HL-60 (cell line): ENCODE measurements at places on chromosomes 1 and 21.

DNA sequence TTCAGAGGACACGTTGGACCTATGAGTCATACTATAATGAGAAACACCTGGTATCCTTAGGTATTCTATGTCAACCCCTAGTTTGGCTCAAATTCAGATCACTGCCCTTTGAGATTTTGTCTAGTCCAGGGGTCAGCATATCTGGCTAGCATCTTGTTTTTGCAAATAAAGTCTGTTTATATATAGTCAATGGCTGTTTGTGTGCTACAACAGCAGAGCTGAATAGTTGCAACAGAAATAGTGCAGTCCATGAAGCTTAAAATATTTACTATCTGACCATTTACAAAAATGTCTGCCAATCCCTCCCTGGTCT lies 48.5 kb upstream of the EDEM3 start:
- no peak for DNase-seq

DNA sequence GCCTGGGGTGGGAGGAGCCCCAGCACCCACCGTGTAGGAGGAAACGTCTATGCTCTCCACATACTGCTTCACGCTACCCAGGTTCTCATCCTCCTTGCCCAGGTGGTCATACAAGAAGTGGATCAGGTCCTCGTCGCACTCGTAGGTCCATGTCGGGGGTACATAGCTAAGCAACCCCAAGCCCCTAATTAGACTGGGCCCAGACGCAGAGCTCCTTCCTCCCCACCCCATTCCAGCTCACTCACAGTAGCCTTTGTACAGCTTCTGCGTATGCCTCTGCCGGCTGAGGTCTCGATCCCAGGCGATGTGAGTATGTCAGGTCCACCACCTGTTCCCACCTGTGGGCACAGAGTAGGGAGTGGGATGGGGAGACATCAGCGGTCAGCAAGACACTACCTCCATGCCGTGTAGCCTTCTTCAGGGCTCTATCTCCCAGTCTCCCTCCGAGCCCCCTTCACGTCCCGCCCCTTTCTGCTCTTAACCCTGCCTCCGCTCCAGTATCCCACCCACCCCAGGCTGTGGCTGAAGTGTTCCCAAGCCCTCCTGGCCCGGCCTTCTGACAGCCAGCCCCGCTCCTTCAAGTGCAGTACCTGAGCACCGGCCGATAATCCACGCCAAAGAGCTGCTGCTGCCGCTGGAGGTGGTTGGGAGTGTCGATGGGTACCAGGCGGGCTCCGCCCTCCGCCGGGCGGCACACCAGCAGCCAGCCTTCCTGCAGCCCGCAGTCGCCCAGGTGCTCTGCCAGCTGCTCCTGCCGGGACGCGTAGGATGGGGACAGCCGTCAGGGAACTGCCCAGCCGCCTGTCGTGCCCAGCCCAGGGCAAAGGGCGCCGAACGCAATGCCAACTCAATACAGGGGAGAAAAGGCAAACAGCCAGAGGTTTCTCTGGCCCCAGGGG lies 919 bp downstream of the HECTD3 start:
- no peak for DNase-seq

GRCh38 chr1:14367451-14367850 lies 231.0 kb upstream of the KAZN start:
- DNase-seq = no peak

- DNase-seq = no peak
Measured at GRCh38 chr1:182764029-182764727, 25.4 kb upstream of the NPL start.

GRCh38 chr1:112937070-112937469 lies 18.9 kb downstream of the SLC16A1 start:
- DNase-seq = no peak

GRCh38 chr1:83583351-83584014 lies 415.4 kb downstream of the TTLL7 start:
- DNase-seq = no peak

DNA sequence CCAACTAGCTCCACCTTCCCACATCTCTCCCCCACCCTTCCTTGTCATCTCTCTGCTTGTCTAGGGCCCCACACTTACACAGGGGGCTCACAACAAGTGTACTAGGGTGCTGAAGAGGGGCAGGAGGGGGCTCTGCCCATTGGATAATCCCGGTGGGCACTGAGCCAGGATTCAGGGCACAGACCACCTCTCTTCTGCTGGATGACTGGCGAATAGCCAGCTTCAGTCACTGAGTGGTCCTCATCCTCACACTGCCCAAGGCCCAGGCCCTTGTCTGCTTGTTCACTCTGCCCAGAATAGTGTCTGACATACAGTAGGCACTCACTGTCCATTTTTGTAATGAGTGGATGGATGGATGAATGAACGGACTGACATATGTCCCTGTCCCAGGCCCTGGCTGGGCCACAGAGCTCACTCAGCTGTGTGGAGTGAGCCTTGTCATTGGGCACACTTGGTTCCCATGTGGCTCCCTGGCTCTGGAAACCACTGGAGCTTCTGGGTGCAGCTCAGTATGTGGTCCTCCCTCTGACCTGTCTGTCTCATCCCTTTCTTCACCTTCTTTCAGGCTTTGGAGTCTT lies 36.6 kb downstream of the FOXO6 start:
- DNase-seq = no peak

- no peak for DNase-seq
Measured at GRCh38 chr1:210310562-210311153, 18.0 kb upstream of the HHAT start.

- DNase-seq = no peak
Measured at GRCh38 chr1:228010921-228011320, 4.1 kb downstream of the WNT3A start.

DNA sequence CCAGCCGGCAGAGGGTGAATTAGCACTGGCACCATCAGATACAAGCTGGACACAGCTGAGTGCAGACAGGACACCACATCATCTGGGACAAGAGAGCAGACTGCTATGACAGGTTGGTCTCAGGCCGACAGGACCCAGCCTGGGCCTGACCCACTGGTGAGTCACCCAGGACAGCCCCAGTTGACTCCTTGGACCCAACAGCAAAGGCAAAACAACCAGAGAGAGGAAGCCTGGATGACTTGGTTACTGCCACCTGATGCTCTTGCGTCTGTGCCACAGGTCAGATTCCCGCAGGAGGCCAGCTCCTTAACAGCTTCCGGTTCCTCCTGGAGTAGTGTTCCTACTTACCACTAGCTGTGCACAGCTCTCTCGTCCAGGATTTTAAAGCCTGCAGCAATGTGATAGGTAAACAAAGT lies 18.5 kb downstream of the CCN1 start:
- DNase-seq = no peak

- no peak for DNase-seq
Measured at GRCh38 chr1:84430546-84430945, 32.3 kb downstream of the DNASE2B start.

- DNase-seq = no peak
Measured at GRCh38 chr1:36199934-36200741, 24.1 kb upstream of the THRAP3 start.

GRCh38 chr21:46667741-46668380 lies 32.4 kb downstream of the PRMT2 start:
- DNase-seq = peak; percentile 11

DNA sequence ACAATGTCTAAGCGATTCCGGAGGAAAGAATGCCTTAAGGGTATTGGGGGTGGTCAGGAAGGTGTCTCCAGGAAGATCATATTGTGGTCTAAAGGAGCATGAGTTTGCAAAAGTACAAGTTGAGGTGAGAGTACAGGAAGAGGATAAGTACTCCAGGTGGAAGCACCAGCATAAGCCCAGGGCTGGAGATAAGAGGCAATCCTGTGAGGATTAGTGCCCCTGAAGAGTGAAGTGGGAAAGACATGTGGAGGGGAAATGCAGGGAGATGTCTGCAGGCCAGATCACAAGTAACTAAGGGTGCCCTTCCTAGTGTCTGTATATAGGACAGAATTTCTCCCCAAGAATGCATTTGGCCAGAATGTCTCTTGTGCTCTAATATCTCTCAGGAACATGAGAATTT lies 188.3 kb upstream of the DPT start:
- DNase-seq = no peak

- DNase-seq = no peak
Measured at GRCh38 chr1:30688920-30689794, 34.2 kb downstream of the MATN1 start.

GRCh38 chr21:39016740-39017315 lies 166.4 kb downstream of the PSMG1 start:
- DNase-seq = peak; percentile 87

- DNase-seq = no peak
Measured at GRCh38 chr21:34112316-34113033, 39.1 kb downstream of the MRPS6 start.

DNA sequence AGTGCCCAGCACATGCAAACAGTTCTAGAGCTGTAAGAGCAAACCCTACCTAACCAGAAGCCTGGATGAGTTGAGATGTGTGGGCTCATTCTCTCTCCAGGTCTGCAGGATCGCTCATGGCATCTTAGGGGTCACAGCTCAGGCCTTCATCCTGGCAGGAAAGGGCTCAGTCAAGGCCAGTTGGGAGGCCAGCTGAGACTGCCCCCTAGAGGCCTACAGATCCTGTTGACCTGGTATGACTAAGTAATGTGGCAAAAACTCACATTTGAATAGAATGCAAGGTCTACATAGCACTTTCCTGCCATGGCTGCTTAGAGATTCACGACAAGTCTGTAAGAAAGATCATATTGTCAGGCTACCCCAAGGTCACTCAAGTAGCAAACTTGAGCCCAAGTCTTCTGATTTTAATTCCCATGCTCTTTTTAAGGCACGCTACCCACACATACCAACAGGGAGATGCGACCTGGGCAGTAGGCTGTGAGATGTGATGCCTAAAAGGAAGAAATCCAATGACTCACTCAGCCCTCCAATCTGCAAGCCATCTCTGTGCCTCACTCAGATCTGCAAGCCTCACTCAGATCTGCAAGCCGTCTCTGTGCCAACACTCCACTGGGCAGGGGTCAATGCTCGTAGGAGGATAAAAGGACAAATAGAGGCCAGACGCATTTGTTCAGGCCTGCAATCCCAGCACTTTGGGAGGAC lies 5.1 kb upstream of the CAPN8 start:
- DNase-seq = no peak

- no peak for DNase-seq
Measured at GRCh38 chr1:177366091-177366490, 195.3 kb downstream of the BRINP2 start.

DNA sequence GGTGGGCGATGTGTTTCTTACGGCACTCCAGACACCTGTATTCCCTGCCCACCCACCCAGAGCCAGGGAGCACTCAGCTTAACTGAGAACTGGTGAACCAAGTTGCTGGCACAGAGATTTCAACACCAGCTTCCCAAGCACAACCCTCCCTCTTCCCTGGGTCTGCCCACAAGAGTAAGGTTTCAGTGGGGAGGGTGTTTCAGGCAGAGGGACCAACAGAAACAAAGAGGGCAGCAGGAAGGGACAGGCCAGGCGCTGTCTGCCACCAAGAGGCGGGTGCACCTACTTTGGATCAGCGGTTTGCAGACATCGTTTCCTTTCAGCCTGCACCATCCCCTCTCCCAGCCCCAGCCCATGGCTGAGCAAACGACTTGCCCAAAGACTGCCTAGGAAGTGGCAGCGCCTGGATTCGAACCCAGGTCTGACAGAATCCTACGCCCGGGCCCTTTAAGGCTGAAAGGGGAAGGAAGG lies 21.9 kb upstream of the ALDH4A1 start:
- DNase-seq = no peak

- DNase-seq = no peak
Measured at GRCh38 chr1:235918032-235918431, 51.3 kb upstream of the LYST start.

- DNase-seq = no peak
Measured at GRCh38 chr1:178102218-178102617, 8.3 kb downstream of the RASAL2 start.

GRCh38 chr1:20601129-20601825 lies 12.4 kb downstream of the CDA start:
- DNase-seq = no peak

DNA sequence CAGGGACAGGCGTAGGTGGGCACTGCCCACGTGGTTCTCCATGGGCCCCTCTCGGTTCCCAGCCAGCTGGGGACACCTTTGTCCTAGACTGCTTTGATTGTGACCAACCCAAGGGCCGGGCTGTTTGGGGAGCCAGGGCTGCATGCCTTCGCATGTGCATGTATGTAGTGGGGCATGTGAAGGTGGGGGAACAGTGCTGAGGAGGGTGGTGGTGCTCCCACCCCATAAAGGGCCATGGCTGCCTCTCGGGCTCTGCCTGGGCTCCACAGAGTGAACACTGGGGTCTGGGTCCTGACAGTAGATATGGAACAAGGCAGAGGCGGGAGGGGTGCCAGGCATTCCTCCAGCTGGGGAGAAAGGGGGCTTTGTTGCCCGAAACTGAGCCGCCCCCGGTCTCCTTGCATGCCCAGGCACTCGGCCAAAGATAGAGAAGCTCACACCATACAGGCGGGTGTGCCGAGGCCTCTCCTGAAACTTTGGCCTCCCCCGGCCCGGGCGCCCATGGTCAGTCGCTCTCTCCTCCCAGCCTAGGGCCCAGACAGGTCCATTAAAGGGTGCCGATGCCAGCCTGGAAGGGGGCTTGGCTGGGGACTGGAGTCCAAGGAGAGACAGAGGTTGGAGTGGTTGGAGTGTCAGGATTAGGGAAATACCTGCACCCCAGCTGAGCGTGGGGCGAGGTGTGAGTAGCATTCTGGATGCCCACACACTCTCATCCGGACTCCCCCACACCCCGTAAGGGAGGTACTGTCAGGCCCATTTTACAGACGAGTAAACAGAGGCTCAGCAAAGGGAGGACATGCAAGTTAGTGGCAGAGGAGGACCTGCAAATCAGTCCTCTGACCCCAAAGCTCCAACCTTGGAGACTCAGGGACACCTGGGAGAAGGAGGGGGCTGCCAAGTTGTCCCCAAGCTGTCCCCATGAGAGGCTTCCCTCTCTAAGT lies 41.1 kb downstream of the EPHA2 start:
- no peak for DNase-seq

DNA sequence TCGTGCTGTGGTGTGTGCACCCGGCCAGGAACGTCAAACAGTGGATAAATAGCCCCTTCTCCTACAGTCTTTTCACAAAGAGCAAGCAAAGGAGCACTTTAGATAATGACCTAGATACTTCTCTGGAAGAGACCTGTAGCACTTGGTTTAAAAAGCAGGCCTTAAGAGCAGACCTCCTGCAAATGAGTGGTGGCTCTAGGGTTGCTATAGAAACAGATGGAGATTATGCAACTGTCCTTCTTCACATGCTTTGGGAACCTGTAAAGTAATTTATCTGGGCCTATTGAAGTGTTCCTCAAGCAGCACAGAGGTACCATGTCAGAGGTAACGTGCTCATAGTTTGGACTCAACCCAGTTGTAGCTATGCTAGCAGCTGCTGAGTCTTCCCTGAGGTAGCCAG lies 208.2 kb upstream of the KIAA0040 start:
- no peak for DNase-seq

DNA sequence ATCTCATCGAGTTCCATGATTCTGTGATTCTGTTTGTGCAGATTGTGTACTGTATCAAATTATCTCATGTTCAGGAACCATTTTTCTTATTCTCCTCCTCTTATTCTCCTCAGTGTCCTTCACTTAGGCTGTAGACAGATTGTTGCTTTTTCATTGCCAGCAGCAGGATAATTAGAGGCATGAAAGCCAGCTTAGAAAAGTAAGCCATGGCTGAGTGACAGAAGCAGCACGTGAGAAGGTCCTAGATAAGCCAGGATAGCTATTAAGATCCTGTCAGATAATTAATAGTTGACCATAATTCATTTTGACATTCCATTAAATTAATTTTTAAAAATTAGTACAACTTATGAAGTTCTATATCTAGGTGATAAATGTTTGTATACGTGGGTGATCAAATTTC lies 60.8 kb upstream of the PRKACB start:
- DNase-seq = no peak

- no peak for DNase-seq
Measured at GRCh38 chr21:35081861-35082260, 32.8 kb upstream of the RUNX1 start.
